Esophagus mucosa (tissue), 1 donor: ENCODE measurements at places on chromosomes 6 and 20.

DNA sequence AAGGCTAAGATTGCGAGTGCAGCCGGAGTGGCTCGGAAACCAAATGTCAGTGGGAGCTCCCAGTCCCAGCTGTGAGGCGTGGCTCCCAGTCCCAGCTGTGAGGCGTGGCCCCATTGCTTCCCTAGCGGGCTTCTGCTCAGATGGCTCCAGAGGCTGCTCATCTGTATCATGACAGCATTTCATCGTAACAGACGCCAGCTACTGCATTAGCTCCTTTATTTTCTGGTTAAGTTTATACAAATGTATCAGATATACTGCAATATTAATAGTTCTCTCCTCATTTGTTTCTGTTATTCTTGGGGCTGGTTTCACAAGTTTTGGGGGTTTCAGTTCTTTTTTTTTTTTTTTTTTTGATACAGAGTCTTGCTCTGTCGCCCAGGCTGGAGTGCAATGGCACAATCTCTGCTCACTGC, 34.7 kb upstream of the TBXT start:
- no peak for ATAC-seq

DNA sequence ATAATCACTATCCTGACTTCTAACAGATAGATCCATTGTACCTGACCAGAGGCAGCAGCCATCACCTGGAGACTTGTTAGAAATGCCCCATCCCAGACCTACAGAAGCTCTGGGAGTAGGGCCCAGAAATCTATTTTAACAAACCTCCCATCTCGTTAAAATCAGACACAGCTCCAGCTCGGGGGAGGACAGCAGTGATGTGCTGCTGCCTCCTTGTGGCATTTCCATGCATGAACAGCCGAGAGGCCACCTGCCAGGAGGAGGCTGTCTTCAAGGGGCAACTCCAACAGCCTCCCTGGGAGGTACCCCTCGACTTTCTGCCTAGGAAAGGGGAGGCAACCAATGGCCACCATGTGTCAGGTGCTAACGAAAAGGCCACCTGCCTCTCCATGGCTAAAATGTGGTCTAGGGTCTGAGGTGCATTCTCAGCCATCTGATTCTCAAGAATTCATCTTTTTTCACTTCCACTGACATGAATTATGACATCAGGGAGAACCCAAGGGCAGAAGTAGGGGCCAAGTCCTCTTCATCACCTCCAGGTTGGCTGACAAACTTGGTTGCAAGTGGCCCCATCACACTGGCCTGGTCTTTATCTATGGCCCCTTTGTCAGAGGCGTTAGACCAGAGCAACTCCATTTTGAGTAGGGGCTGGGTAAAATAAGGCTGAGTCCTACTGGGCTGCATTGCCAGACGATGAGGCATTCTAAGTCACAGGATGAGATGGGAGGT, 12.2 kb upstream of the KCNK15 start:
- ATAC-seq: peak; percentile 66

DNA sequence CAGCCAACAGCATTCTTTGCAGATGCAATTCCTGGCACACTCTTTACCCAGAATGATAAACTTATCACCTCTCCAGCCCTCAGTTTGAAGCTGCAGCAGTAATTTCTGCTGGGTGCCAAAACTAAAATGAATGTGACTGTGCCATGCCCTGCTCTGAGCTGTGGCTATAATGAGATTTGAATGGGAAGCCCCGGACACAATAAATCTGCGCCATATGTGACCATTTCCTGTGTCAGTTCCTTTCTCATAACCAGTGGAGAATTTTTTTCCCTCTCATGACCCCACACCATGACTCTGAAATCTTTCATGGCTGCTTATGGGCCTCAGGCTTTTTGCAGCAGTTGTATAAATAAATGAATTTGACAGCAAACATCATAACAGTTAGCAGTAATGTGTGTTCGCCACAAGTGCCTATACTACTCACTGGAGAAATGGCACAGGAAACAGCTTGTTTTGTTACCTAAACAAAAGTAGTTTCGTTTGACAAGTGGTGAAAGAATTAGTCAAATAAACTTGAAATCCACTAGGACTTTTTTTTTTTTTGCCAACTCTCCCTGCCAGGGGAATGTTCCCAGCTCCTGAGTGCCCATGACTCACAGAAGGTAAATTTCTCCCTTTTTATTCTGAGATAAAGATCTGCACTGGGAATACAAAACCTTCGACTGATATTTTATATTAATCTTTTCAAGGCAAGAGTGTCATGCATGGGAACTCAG, 408.4 kb downstream of the PKHD1 start:
- no peak for ATAC-seq

DNA sequence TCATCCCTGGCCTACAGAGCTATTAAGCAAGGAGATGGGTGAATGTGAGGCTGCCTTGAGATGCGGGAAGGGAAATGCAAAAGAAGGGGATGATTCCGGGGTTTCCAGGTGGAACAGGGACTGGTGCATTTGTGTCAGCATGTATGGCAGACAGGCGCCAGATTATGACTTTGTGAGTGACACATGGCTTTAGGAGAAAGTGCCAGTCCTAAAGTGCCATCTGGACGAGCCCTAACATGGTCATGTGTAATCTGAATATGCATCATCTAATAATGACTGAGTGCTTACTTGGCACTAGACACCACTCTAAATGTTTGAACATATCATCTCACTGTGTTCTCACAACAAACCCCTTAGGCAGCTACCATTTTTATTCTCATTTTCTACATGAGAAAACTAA, 195.0 kb upstream of the TSHZ2 start:
- ATAC-seq: peak; percentile 42

GRCh38 chr6:97294451-97294850, 11.4 kb upstream of the MMS22L start:
- ATAC-seq: no peak

GRCh38 chr6:147417954-147418353, 90.5 kb upstream of the SAMD5 start:
- no peak for ATAC-seq

DNA sequence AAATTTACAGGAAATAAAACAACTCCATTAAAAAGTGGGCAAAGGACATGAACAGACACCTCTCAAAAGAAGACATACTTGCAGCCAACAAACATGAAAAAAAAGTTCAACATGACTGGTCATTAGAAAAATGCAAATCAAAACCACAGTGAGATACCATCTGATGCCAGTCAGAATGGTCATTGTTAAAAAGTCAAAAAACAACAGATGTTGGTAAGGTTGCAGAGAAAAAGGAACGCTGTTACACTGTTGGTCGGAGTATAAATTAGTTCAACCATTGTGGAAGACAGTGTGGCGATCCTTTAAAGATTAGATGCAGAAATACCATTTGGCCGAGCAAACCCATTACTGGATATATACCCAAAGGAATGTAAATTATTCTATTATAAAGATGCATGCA, 858.0 kb upstream of the FLRT3 start:
- ATAC-seq: no peak

- ATAC-seq: no peak
These were observed 93.7 kb upstream of the CD83 start for GRCh38 chr6:14023855-14024254.

GRCh38 chr6:26280407-26280806, 84.6 kb upstream of the BTN3A2 start:
- ATAC-seq: no peak

- peak; percentile 3 for ATAC-seq
These were observed 544 bp upstream of the TP53INP2 start for GRCh38 chr20:34703424-34704176.

DNA sequence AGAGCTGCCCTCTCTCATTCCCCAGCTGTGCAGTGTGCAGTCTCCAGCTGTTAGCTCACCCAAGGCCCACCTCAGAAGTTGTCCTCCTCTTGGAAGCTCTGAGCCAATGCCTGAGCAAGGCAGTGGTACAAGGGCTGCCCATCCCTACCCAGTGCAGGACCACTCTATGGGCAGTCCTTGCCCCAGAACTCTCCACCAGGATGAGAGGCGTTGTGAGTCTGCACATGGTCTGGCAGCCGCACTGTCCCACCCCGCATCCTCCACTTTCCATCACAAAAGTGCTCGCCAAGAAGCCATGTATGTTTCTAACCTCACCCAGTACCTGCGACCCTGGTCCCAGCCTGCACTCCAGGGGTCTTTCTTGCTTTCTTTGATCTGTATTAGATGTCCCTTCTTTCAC, 175.1 kb upstream of the PMEPA1 start:
- ATAC-seq: no peak

DNA sequence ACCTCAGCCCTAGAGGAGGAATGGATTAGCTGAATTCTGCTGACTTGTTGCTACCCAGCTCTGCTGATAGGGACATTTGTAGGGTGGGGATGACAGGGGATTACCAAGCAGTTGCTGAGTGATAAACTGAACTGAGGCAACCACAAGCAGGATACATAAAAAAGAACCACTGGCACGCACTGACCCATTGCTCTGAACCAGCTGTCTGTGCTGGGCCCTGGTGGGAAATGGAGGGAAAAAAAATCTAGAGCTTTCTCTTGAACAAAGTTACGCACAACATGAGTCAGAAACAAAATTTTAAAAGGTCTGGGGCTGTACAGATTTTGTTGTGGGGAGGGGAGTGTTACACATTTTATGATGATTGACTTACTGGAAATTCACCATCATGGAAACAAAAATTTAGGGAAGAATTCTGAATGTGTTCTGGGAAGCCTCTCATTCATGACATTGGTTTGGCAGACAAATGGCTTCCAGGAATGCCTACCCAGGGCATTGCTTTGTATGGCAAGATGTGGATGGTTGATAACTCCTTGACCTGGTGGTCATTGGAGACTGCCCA, 37.7 kb downstream of the FOXO3 start:
- ATAC-seq: peak; percentile 90

DNA sequence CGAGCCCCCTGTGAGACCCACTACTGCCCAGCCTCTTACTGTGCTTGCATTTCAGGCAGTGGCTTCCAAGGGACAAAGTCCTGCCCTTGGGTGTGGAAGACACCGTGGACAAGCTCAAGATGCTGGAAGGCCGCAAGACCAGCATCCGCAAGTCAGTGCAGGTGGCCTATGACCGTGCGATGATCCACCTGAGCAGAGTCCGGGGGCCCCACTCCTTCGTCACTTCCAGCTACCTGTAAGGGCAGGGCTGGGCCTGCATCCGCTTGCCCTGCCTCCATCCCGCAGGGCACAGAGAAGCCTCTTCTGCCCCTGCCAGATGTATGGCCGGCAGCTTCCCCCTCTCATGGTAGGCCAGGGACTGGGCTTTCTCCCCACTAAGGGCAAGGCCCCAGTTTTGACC, 33.8 kb downstream of the BRPF3 start:
- ATAC-seq: no peak

DNA sequence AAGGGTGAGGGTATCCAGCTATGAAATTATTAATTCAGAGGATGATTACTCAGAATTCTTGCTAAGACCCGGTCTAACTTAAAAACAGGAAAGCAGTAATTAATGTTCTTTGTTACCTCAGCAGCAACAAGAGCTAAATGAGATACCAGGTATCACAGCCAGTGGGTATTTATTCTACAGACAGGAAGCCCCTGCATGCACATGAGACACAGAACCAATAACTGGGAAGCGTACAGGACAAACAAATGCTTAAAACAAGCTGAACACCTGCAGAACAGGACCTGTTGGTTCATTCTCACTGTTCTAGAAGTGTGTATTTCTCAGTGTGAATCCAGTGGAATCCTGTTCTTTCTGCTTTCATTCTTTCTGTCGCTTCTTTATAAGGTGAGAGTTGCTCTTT, 30.9 kb downstream of the SCML4 start:
- ATAC-seq: no peak

DNA sequence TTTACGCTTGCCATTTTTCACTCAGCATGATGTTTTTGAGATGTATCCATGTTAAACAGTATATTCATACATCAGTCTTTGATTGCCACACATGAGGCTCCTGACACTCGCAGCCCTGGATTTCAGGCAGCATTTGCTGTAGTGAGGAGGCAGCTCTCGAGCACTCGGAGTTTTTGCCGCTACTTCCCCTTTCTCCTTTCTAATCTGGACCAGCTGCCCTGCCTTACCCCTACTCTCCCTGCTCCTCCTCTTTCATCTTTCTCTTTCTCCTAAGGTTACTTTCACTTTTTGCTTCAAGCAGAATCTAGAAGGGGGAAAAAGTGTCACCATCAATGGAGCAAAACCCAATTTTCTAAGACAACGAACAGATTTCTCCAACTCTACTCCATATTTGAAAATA, 5.9 kb upstream of the CST3 start:
- no peak for ATAC-seq

DNA sequence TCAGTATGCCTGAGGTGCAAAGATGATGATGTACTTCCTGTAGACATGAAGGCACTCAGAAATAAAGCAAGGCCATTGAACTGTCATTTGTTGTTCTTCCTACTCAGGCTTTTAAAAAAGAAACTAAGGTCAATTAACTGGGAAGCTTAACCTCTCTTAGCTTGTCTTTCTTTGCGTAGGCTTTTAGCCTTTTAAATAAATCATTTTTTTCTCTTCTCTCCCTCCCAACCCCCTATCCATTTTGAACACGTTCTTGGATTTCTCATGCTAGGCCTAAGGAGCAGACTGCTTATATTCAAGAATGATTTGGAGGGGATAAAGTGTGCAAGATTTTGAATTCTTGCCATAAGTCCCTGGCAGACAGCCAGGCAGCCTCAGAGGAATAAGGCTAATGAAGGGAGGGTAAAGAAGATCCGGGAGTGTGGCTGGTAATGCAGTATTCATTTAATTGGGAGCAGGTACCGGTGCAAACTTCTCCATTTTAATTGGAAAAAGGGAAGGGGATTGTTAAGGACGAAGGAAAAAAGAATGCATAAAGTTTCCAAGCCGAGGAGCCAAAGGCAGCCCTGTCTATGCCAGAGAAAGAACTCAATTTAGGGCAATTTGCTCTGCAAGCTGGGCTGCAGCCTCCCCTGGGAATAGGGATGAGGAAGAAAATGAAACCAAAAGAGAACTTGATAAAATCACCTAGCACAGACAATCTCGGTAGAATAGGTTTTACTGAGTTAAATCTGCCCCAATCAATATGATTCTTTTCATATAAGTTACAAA, 343.8 kb upstream of the MMS22L start:
- ATAC-seq: no peak

- ATAC-seq: peak; percentile 65
These were observed at the start of gene CCN5 for GRCh38 chr20:44714701-44715498. TSS of gene CCN5 (plus strand) at chr20:44715369. CDS start at chr20:44715391, 22 bp downstream.

DNA sequence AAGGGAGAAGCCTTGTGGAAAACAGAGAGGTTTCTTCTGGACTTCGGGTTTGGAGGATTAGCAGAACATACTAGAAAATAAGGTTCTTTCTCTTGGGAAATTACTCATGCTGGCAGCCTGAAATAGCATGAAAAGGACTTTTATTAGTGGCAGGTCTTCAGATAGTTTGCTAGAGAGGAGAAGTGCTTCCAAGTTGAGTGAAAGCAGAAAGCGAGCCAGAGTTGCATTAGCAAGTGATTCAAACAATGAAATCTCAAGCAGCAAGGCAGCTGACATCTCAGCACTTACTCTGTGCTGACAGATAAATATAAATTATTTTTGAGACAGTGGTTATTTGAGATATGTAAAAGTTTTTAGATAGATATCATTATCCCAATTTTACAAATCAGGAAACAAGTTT, 91.9 kb downstream of the PLCB4 start:
- no peak for ATAC-seq

- ATAC-seq: no peak
These were observed 16.7 kb downstream of the MAP7 start for GRCh38 chr6:136533487-136533886.

GRCh38 chr6:1094306-1094705, 217.6 kb upstream of the FOXQ1 start:
- ATAC-seq: no peak

- ATAC-seq: no peak
These were observed 172.4 kb downstream of the PLCB4 start for GRCh38 chr20:9241232-9241692.

- no peak for ATAC-seq
These were observed 17.9 kb upstream of the CHMP4B start for GRCh38 chr20:33793011-33793931.
